ENCODE measurements at places on chromosomes 2 and 18.

GRCh38 chr2:146228466-146229058 is 1616.3 kb upstream of the ACVR2A start:
- DNase-seq: no peak

DNA sequence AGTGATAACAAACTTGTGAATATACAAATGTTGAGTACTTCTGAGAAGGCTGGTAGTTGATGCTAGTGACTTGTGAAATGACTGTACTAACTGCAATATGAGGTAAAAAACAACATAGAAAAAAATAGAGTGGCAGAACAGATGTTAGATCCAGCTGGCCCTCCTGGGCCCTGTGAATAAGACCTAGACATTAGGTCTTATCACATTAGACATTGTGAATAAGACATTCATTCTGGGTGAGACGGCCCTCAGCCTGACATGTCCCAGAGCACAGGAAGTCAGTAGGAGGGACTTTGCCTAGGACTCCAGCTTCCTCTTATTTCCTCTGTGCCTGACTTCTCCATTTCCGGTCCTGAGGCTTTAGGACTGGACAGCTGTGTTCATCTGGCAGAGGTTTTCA is 22.9 kb downstream of the DOK1 start:
- DNase-seq: no peak

DNA sequence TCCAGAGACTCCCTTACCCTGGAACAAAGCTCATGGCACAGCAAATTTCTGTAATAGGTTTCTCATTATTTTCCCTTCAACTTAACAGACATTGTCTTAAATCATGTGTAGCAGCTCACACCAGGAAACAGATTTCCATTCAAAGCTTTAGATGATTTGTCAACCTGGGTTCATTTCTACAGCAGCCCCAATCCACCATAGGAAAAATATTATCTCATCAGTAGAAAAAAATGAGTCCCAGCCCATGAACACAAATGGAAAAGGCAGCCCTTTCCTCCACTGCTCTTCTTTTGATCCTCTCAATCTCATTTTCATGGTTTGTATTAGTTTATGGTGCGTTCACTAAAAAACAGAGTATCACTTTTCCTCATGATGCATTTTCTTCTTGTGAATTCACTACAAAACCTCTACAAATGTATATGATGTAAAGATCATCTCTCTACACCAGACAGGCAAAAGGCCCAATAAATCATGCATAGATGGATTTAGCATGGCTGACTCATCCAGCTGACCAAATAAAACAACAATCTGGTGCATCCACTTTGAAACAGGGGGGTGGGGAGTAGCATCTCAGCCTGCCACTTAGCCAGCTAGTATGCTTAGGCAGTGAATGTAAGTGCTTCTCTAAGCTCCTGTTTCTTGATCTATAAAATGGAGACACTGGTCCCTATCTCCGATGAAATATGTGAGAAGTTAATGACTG is 78.6 kb downstream of the SATB2 start:
- DNase-seq: no peak

DNA sequence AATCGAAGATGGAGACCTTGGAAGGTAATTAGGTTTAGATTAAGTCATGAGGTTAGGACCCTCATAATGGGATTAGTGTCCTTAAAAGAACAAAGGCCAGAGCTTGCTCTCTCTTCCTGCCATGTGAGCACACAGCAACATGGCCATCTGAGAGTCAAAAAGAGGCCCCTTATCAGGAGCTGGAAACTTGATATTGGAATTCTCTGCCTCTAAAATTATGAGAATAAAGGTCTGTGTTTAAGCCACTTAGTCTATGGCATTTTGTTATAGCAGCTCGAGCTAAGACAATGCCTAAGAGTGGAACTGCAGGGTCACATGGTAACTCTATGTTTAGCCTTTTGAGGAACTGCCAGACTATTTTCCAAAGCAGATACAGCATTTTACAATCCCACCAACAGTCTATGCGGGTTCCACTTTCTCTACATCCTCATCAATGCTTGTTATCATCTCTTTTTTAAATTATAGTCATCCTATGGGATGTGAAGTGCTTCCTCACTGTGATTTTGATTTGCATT is 42.4 kb downstream of the THADA start:
- no peak for DNase-seq

DNA sequence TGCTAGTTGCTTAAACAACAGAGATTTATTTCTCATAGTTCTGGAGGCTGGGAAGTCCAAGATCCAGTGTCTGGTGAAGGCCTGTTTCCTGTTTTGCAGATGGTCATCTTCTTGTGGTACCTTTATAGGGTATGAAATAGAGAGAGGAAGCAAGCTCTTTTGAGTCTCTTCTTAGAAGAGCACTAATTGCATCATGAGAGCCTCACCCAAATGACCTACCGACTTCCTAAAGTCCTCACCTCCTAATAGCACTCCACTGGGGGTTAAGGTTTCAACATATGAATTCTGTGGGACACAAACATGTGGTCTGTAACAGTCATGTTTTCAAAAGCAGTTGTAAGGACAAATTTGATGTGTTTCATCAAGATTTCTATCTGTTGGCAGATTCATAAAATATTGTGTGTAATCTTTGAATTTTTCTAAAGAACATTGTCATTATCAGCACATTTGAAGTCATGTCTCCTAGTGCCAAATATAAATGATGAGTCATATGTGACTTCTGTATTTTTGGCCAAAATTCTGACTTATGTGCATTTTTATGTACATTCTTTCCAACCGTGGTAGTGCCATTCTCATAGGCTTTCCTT is 45.3 kb downstream of the CD28 start:
- no peak for DNase-seq

GRCh38 chr18:692824-693223 is 19.6 kb downstream of the ENOSF1 start:
- no peak for DNase-seq

GRCh38 chr2:44941551-44942234 is at the start of gene SIX3:
SIX3 (plus strand) TSS chr2:44941702; CDS start chr2:44942105, 403 bp downstream.
- peak; percentile 80 for DNase-seq

- DNase-seq: no peak
Observed at GRCh38 chr2:232925821-232926156, 55.7 kb downstream of the SNORC start.

DNA sequence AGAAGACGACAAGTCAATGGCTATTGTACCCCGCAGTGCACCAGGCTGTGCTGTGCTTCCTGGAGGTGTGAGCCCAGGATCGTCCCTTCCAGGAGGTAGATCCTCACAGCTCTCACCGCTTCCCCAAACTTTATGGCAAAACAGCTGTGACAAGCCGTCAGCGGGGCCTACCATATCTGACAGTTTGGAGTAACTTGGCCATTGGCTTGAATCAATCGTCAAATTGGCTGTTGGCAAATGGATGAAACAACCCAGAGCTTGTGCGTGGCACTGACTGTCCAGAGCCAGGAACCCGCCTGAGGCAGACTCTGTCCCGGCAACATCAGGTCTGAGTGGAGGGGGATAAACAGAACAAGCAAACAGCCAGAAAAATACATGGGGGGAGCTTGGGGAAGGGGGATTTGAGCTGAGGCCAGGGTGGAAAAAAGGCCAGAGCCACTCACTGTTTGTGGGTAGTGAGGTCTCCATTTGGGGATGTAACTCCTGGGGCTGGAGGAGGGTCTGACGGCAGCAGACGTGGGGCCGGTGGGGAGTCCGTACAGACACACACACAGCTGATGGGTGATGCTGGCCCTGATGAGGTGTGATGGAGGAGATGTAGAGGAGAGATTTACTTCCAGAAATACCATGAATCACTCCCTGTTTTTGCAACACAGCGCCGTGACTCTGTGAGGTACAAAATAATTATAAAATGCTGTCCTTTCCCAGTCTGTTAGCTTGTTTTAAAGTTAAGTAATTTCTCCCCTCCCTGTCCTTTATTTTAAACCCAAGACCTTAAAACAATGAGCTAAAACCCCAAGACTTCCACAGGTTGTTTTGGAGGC is 174.8 kb downstream of the TWIST2 start:
- no peak for DNase-seq

DNA sequence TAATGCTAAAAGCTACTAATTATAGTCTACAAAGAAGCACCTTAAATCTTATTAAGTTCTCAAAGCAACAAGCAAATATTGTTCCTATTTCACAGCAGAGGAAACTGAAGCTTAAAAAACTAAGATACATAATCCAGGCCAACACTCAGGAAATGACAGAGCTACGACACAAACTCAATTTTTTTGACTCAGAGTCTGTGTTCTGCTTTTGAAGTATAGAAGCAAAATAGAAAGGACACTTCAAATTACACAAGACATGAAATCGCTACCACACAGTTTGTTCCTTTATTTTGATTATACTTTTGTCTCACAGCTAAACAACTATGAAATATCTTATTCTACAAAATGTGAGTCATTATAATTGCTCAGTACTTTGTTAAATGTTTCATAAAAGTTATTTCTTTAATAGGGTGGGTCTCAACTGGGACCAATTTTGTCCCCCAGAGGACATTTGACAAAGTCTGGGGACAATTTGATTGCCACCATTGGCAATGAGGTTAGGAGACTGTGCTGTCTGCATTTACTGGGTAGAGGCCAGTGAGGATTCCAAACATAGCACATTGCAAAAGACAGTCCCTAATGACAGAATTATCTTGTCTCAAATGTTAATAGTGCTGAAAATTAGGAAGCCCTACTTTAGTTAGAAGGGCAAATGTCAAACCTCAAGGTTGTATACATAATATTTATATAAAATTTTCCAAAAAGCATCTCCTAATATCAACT is 101.5 kb upstream of the GRB14 start:
- no peak for DNase-seq

Data from NCI-H774 (cell line).